Inflammatory macrophage (primary cell): ENCODE measurements at places on chromosomes 12 and 14.

DNA sequence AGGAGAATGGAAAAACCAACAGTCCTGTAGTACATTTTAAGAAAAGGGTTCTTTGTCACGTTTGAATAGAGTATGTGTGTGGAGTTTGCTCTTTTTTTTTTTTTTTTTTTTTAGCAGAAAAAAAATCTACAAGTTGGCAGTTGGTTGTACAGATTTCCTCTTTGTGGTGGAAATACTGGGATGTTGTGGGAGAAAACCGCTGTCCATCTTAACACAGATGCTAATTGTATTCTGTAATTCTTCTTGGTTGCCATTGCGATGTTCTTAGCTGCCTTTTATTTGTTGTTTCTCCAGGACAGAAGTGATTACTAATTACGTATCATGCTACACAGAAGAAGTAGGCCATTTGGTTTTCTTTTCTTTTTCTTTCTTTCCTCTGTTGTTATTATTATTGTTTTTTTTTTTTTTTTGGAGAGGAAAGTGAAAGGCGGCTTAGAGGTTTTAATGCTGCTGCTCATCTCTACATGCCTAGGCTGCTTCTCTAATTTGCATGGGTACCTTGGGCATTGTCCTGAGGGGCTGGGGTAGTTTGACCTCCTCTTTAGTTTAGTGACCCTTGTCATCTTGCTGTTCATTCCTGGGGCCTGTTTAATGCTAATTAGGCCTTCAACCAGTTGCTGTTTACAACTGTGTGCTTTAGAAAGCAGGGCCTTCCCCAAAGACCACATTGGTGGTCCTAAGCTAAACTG lies 94.7 kb downstream of the TMTC2 start:
- peak; percentile 5 for DNase-seq

GRCh38 chr12:16189849-16190248 lies 87.6 kb downstream of the SLC15A5 start:
- peak; percentile 67 for DNase-seq

DNA sequence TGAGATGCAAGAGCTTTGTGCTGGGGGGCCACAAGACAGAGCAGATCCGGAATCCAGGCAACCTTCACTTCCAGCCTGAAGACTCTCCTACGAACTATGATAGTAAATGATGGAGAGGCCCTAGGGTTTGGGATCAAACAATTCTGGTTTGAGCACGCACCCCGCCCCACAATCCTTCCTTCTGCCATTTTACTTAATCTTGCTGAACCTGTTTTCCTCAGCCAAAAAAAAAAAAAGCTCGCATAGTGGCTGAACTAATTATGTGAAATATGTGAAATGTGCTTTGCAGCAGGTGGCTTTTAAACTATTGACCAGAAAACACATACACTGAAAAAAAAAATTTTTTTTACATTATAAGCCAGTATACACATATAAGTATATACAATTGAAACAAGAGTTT lies 667 bp upstream of the ITFG2 start:
- no peak for DNase-seq

GRCh38 chr12:114414031-114414865 lies 8.3 kb upstream of the TBX5 start:
- DNase-seq, result no peak

- no peak for DNase-seq
These were observed 16.0 kb upstream of the ZFP36L1 start for GRCh38 chr14:68808696-68809480.

GRCh38 chr12:57309420-57309819 lies 58.4 kb upstream of the STAC3 start:
- DNase-seq, result no peak

- DNase-seq, result no peak
These were observed 18.8 kb downstream of the SLC35F4 start for GRCh38 chr14:57847096-57847495.

DNA sequence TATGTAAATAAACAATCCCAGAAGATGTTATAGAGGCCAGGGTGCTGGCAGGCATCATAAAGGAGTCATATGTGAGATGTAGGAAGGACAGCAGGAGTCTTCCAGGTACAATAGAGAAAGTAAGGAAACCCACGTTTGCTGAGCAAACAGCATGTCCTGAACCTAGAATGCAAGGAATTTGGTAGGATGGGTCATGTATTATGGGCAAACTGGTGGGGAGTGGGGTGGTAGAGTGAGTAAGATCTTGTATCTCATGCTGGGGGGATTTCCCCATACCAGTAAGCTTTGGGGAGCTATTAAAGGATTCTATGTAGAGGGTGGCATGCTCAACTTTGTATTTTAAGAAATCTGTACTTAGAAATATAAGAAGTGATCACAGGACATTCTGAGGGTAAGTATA lies 41.0 kb downstream of the CDKL1 start:
- no peak for DNase-seq

- DNase-seq, result no peak
These were observed 790.8 kb upstream of the TBX3 start for GRCh38 chr12:115474539-115475353.

- DNase-seq, result no peak
These were observed 49.5 kb downstream of the PPP2R5C start for GRCh38 chr14:101810897-101811621.
